ENCODE measurements at places on chromosomes 6 and 20.

DNA sequence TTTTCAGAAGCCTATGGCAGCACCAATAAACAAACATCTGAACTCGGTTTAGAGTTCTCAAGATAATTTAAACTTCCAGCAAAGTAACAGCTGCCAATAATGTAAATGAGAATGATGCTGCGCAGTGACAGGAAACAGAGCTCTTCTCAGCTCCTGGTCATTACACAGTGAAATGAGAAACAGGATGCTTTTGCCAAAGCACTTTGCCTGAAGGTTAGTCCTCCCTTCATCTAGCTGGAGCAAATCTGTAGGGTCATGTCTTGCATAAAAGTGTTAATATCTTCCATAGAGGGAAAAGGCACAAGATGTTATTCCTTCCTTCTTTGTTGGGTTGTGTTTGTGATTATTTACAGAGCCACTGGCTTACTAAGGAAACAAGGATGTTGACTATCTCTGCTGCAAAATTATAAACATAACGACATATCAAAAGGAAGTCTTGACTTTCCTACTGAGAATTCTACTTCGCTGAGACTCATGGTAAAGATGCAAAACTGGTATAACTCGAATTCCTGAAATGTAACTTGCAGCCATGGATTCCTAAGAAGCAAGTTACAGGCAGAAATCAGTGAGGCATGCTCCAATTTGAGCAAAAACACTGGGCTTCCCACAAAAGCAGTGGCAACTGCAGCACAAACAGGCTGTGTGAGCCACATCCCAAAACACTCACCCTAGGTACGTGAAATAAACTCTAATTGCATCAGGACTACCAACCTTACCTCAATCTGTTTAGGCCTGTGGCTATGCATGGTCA is 102.5 kb upstream of the BEND6 start:
- DNase-seq, result no peak

GRCh38 chr6:7173843-7174503 is 66.2 kb downstream of the RREB1 start:
- DNase-seq, result no peak

GRCh38 chr20:9253006-9253539 is 184.2 kb downstream of the PLCB4 start:
- DNase-seq, result no peak

DNA sequence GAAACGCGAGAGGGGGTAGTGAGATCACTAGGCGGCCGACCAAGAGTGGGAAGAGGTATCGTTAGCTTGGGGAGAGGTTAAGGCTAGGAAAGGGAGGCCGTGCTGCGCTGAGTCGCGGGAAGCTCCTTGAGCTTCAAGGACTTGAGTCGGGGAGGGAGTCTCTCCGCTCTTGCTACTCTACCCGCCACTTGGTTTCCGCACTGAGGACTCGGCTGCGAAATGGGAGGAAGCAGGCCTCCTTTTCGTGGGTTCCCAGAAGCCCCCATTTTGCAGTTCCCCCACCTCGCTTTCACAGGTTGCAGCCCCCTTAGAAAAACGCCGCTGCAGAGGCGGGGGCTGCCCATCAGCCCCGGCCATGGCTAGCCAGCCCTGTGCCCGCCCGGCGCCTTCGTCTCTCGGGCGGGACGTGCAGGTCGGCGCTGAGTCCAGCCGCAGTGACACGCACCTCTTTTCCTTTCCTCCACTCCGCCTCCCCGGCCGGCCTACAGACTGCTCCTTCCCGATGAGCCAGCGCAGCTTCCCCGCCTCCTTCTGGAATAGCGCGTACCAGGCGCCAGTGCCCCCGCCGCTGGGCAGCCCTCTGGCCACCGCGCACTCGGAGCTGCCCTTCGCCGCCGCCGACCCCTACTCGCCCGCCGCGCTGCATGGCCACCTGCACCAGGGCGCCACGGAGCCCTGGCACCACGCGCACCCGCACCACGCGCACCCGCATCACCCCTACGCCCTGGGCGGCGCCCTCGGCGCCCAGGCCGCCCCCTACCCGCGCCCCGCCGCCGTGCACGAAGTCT is 4.9 kb downstream of the VGLL2 start:
- no peak for DNase-seq
